Tibial artery (tissue), 4 donors: ENCODE measurements at places on chromosomes 6 and 20.
A peak's percentile ranks its signal among the peaks of the same experiment; 100 is the strongest.

- DNase-seq, result no peak
- peaks cover 25% of the 10 kb centered on the region for H3K4me1 ChIP-seq
- no peaks in the 10 kb centered on the region for H3K27me3 ChIP-seq
These were observed 7.1 kb downstream of the RPS6KA2 start for GRCh38 chr6:166619912-166620311.

GRCh38 chr20:45341939-45342854 lies 6.0 kb downstream of the SDC4 start:
- H3K27ac ChIP-seq, result peak overlapping the region; percentile 98
- no peaks in the 10 kb centered on the region for H3K27me3 ChIP-seq
- H3K4me1 ChIP-seq, result peaks cover 99% of the 10 kb centered on the region
- peak overlapping the region; percentile 84 for H3K4me3 ChIP-seq

- no peak overlapping the region for H3K27ac ChIP-seq
- DNase-seq, result no peak
- H3K4me1 ChIP-seq, result no peaks in the 10 kb centered on the region
- H3K36me3 ChIP-seq, result no peaks in the 10 kb centered on the region
- no peaks in the 10 kb centered on the region for H3K27me3 ChIP-seq
These were observed 71.5 kb upstream of the TGM3 start for GRCh38 chr20:2224368-2224639.

- DNase-seq, result no peak
- H3K36me3 ChIP-seq, result no peaks in the 10 kb centered on the region
- H3K4me3 ChIP-seq, result no peak overlapping the region
- peaks cover 14% of the 10 kb centered on the region for H3K4me1 ChIP-seq
- no peak overlapping the region for H3K27ac ChIP-seq
These were observed 123.1 kb downstream of the MRPL14 start for GRCh38 chr6:44004136-44004535.

DNA sequence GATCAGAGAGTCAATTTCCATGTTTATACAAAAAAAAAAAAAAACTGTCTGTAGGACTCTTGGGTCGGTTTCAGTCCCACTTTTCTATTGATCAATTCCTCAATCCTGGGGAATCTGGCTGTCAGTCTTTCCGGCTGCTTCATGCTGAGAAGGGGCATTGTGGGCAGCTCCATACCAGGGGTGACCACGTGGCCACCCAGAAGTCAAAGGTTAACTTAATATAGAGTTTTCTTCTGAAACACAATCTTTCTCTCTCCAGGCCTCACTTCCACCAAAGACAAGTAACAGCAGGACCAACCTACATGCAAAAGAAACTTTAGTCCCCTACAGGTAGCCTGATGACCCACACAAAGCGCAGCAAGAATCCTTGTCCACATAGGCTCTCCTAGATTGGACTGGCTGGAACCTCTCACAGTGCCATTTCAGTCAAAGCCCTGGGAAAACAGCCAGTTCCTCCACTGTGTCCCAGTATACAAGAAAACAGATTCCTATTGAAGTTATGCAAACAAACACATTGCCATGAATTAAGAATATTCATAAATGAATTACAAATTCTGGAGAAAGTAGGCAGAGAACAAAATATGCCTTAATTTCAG lies 18.5 kb upstream of the SERPINB9 start:
- H3K36me3 ChIP-seq, result no peaks in the 10 kb centered on the region
- no peak overlapping the region for H3K4me3 ChIP-seq
- no peaks in the 10 kb centered on the region for H3K4me1 ChIP-seq

GRCh38 chr20:54140927-54141566 lies 32.7 kb downstream of the CYP24A1 start:
- no peak overlapping the region for H3K4me3 ChIP-seq
- DNase-seq, result no peak
- H3K27ac ChIP-seq, result no peak overlapping the region
- no peaks in the 10 kb centered on the region for H3K27me3 ChIP-seq
- no peaks in the 10 kb centered on the region for H3K4me1 ChIP-seq
- no peaks in the 10 kb centered on the region for H3K36me3 ChIP-seq

DNA sequence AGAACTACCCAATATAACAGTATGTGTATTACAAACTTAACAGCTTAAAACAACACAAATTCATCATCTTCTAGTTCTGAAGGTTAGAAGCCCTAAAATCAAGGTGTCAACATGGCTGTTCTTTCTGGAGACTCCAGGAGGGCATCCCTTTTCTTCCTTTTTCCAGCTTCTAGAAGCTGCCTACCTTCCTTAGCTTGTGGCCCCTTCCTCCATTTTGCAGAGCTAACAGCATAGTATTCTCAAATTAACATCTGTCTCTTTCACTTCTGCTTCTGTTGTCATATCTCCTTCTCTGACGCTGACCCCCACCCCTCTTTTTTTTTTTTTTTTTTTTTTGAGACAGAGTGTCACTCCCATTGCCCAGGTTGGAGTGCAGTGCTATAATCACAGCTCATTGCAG lies 52.8 kb upstream of the AKIRIN2 start:
- no peaks in the 10 kb centered on the region for H3K27me3 ChIP-seq
- H3K4me3 ChIP-seq, result no peak overlapping the region
- peaks cover 3% of the 10 kb centered on the region for H3K4me1 ChIP-seq
- no peak for DNase-seq

GRCh38 chr20:43432498-43432897 lies 25.2 kb upstream of the SRSF6 start:
- no peaks in the 10 kb centered on the region for H3K36me3 ChIP-seq

DNA sequence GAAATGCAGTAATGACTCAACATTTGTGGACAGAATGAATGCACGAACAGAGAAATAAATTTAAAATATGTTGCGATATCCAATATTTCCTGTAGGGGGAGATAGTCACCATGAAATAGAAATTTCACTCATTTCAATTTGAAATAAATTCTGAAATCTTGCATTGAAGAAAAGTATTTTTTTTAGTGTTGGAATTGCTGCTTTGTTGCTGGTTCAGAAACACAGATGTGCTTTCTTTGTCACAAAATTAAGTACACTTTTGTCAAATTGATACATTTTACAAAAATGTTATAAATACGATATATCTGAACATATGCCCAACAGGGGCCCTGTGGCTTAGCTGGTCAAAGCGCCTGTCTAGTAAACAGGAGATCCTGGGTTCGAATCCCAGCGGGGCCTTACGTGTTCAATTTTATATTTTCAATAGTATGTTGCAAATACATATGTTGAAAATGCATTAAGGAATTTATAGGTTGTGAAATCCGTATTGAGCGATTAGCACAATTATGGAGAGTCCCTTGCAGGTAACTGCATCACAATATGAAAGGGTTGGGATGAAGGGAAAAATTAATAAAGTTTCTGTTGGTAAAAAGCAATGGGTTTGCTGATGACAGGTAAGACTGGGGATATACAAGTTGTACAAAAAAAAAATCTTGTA lies 85.4 kb upstream of the PRSS16 start:
- no peaks in the 10 kb centered on the region for H3K27me3 ChIP-seq
- H3K4me3 ChIP-seq, result no peak overlapping the region
- no peaks in the 10 kb centered on the region for H3K36me3 ChIP-seq
- H3K4me1 ChIP-seq, result no peaks in the 10 kb centered on the region
- no peak overlapping the region for H3K27ac ChIP-seq
- DNase-seq, result no peak

DNA sequence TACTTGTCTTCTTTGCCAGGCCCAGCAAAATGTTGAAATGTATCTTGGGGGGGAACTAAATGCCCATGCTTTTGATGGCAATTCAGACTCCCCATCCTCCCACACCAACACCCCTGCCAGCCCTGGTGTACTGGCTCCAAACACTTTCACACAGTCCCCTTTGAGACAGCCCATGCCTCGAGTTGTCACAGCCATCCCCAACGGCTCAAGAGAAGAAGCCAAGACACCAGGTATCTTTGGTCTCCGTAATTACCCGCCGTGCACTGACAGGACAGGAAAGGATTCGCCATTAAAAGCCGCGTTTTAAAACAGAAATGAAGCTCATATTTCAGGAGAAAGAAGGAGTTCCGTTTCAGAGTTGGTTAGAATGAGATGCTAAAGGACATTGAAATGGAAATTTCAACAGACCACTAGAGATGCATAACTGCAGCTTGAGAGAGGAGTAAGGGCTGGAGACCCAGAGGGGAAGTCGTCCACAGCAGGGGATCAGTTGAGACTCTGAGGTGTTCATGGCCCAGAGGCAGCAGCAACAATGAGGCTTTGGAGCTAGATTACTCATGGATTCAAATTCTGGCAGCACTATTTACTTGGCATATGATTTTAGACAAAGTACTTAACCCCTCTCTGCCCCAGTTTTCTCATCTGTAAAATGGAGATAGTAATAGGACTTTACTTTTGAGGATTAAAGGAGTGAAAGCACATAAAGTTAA lies 63.5 kb upstream of the ADGRF1 start:
- no peak overlapping the region for H3K27ac ChIP-seq
- no peaks in the 10 kb centered on the region for H3K4me1 ChIP-seq
- DNase-seq, result no peak
- no peaks in the 10 kb centered on the region for H3K27me3 ChIP-seq

- peaks cover 24% of the 10 kb centered on the region for H3K4me1 ChIP-seq
- peak; percentile 74 for DNase-seq
- no peaks in the 10 kb centered on the region for H3K27me3 ChIP-seq
- peak within 1 kb of the TSS; percentile 93 for H3K27ac ChIP-seq
- peak within 1 kb of the TSS; percentile 77 for H3K4me3 ChIP-seq
These were observed at the start of gene HFE for GRCh38 chr6:26087284-26088115. Gene HFE, plus strand, starts transcription at chr6:26087429. Its CDS starts 12 bp downstream, at chr6:26087441.

DNA sequence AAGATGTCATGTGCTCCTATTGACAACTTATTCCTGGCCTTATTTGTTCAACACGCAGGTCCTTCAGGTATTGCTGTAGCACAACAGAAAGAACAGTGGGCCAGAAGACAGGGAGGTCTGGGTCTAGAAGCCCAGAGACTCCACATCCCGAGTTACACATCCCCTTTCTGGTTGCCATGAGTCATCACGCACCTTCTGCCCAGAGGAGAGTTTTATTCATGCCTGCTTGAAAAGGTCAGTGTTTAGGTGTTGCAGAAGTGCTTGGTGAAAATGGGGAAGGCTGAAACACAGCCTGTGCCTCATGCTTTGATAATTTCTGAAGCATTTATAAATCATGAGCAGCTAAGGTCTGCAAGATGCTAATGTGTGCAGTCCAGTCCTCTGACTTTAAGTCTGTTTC lies 256.4 kb downstream of the GMPR start:
- H3K27ac ChIP-seq, result no peak overlapping the region
- H3K27me3 ChIP-seq, result no peaks in the 10 kb centered on the region
- no peak for DNase-seq
- H3K4me3 ChIP-seq, result no peak overlapping the region
- peaks cover 32% of the 10 kb centered on the region for H3K4me1 ChIP-seq
- no peaks in the 10 kb centered on the region for H3K36me3 ChIP-seq

- no peak overlapping the region for H3K27ac ChIP-seq
- no peaks in the 10 kb centered on the region for H3K27me3 ChIP-seq
- no peak overlapping the region for H3K4me3 ChIP-seq
- peaks cover 7% of the 10 kb centered on the region for H3K4me1 ChIP-seq
- DNase-seq, result no peak
- H3K36me3 ChIP-seq, result no peaks in the 10 kb centered on the region
These were observed 293.6 kb upstream of the PRND start for GRCh38 chr20:4427940-4428586.

- no peak overlapping the region for H3K4me3 ChIP-seq
- H3K27ac ChIP-seq, result peak overlapping the region; percentile 89
- no peaks in the 10 kb centered on the region for H3K36me3 ChIP-seq
- no peaks in the 10 kb centered on the region for H3K27me3 ChIP-seq
These were observed 96.0 kb downstream of the CEBPB start for GRCh38 chr20:50286609-50287008.

GRCh38 chr20:40326784-40327183 lies 362.3 kb downstream of the MAFB start:
- no peak overlapping the region for H3K27ac ChIP-seq
- no peaks in the 10 kb centered on the region for H3K27me3 ChIP-seq
- H3K4me1 ChIP-seq, result no peaks in the 10 kb centered on the region
- DNase-seq, result no peak
- H3K36me3 ChIP-seq, result no peaks in the 10 kb centered on the region
- H3K4me3 ChIP-seq, result no peak overlapping the region

DNA sequence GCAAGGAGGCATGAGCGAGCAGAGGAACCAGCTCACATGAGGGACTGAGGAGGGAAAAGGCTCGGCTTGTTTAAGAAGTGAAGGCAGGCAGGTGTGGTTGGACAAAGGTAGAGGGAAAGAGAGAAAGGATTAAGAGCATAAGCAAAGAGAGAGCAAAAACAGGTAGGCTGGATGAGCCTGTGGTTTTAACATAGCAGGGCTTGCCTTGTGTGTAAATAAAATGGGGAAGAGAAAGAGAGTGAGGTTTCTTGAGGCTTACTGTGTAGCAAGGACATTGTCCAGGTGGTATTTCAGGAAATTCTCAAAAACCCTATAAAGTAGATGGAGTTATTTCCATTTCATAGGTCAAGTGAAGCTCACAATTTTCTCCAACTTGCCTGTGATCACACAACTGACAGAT lies 93.9 kb upstream of the HDAC2 start:
- no peaks in the 10 kb centered on the region for H3K36me3 ChIP-seq
- no peak overlapping the region for H3K4me3 ChIP-seq
- H3K27ac ChIP-seq, result no peak overlapping the region
- H3K4me1 ChIP-seq, result no peaks in the 10 kb centered on the region

- H3K4me1 ChIP-seq, result peaks cover 33% of the 10 kb centered on the region
- no peaks in the 10 kb centered on the region for H3K27me3 ChIP-seq
- H3K27ac ChIP-seq, result peak overlapping the region; percentile 98
- peak overlapping the region; percentile 78 for H3K4me3 ChIP-seq
- peaks cover 29% of the 10 kb centered on the region for H3K36me3 ChIP-seq
These were observed 764 bp downstream of the BAG6 start for GRCh38 chr6:31651602-31652191.

- H3K4me1 ChIP-seq, result no peaks in the 10 kb centered on the region
- H3K27ac ChIP-seq, result no peak overlapping the region
- H3K27me3 ChIP-seq, result no peaks in the 10 kb centered on the region
- no peak overlapping the region for H3K4me3 ChIP-seq
- DNase-seq, result no peak
- H3K36me3 ChIP-seq, result no peaks in the 10 kb centered on the region
These were observed 28.5 kb downstream of the BACH2 start for GRCh38 chr6:90268178-90268577.
